ENCODE measurements at places on chromosomes 6 and 20.

DNA sequence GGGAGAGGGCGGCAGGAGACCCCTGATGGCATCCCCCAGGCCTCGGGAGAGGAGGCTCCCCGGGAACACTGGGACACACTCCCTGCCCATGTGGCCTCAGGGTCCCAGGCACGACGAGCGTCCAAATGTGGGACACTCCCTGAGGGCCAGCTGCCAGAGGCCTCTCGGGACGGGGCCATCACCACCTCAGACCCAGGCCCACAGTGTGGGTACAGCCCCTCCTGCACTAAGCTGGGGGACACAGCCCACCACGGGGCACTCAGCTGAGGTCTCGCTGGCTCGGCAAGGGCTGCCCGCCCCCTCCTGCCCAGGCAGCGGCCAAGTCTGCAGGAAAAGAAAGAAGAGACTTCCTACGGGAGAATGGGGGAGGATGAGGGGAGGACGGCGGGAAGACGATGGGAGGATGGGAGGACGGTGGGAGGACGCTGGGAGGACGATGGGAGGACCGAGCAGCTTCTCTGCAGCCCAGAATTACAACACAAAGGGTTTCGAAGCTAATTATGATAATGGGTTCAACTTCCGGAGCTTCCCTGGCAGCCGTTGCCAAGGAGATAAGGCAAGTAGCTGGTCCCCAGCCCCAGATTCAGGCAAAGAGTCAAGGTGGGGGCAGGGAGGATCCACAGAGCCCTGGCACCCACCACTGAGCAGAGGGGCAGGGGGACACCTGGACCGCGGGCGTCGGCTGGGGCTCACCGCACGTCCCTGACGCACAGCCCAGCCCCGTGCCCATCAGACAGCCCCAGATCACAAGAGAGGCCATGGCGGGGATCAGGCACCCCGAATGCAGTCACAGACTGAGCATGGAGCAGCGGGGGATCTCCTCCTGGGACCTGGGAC lies 17.5 kb downstream of the KCNQ2 start:
- DNase-seq: no peak

DNA sequence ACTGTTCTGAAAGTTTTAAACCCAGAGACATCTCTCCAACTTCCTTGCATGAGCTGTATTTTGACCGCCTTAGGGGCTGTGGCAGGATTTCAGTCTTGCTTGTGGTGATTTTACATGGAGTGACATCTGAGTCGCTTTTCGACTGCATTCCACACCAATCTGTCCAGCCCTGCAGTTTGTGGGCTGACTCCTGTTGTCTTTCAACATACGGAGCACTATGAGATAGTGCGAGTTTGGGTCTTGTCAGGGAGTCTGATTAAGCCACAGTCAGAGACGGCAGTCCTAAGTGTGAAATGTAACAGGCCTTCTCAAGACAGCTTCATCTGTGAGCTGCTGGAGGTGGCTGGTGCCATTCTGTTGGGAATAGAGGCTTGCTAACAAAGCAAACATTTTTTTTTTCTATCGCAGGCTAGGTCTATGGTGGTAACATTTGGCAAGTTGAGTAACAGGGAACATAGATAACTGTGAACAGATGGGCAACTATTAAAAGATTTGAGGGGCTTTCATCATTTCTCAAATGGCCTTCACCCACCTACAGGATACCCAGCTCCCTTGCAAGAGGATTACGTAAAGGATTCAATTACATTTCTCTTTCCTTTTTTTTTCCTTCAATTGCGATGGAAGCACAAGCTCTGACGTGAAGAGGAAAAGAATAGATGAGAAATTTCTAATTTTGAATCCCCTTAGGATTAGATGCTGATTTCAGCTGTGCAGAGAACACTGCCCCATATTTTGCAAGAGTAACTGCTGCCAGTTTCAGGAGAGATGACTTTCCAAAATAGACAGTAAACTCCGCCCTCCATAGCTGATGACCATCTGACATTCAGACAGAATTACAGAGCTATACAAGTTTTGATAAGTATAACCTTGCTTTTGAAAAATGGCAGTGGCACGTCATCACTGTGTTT lies 25.1 kb downstream of the CAP2 start:
- no peak for DNase-seq

GRCh38 chr6:146925846-146926245 lies 278.4 kb upstream of the STXBP5 start:
- DNase-seq: no peak

GRCh38 chr6:51152594-51152993 lies 333.9 kb downstream of the TFAP2B start:
- DNase-seq: no peak

- DNase-seq: no peak
These were observed 1.4 kb downstream of the NNAT start for GRCh38 chr20:37522260-37523011.

GRCh38 chr20:618980-619379 lies 8.9 kb upstream of the TCF15 start:
- DNase-seq: no peak

- DNase-seq: no peak
These were observed 1.8 kb downstream of the CDH4 start for GRCh38 chr20:61253640-61254511.
